Stimulated activated CD4-positive, alpha-beta T cell treated with anti-CD3 and anti-CD28 coated beads, Interleukin-15, amount 100 ng/mL, for 48 hours (primary cell): ENCODE measurements at places on chromosomes 2 and 18.

DNA sequence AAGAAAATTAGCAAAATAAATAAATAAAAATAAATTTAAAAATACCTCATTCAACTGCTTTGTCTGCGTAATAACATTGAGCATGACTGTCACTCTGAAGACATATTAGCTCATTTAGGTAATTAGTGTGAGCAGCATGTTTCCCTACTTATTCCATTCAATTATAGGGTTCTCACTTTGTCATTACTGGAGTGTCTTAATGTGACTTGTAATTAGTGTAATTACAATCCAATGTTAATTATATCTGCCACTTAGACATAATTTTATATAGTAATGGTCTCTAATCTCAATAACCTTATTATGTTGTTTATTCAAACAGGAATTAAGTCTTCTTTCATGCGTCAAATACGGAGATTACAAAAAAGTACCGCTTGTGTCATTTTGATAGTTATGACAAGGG, 893.9 kb upstream of the ACVR2A start:
- no peak for DNase-seq

DNA sequence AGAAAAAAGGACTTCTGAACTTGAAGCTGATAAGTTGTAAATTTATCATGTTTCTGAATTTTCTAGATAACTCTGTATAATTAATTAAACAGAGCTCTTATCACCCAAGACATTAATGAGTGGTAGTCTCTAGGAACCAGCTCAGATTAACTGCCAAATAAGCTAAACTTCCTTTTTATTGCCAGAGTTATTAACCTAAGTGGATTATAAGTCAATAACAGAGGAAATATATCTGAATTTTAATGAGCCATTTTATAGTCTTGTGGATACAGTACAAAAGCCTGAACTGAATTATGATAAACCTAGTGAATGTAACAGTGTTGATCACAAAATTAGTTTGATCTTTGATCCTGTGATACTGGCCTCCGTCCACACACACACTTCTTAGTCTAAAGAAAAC, 111.5 kb downstream of the COMMD1 start:
- no peak for DNase-seq

- no peak for DNase-seq
Measured at GRCh38 chr2:105915005-105915558, 170.4 kb downstream of the NCK2 start.

- DNase-seq, result no peak
Measured at GRCh38 chr2:144152817-144153271, 367.1 kb downstream of the ZEB2 start.

GRCh38 chr2:69175790-69176715, 163.1 kb downstream of the ANTXR1 start:
- no peak for DNase-seq

DNA sequence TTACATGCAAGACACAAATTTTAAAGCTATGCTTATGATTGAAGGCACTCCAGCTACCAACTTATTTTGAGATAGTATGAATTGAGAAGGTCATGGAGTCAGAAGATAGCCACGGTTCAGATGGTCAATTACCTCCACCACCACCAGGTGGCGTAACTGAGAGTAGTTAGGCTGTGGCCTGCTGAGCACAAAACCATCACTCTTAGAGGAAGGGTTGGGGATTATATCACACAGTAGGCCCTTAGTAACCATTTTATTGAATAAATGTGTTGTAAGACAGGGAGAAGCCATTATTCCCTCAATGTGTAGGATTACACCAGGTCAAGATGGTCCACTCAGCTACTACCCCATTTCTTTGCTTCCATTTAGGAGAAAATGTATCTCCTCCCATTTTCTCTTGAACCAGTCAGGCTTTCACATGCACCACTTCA, 18.8 kb downstream of the KLHL41 start:
- peak; percentile 48 for DNase-seq

DNA sequence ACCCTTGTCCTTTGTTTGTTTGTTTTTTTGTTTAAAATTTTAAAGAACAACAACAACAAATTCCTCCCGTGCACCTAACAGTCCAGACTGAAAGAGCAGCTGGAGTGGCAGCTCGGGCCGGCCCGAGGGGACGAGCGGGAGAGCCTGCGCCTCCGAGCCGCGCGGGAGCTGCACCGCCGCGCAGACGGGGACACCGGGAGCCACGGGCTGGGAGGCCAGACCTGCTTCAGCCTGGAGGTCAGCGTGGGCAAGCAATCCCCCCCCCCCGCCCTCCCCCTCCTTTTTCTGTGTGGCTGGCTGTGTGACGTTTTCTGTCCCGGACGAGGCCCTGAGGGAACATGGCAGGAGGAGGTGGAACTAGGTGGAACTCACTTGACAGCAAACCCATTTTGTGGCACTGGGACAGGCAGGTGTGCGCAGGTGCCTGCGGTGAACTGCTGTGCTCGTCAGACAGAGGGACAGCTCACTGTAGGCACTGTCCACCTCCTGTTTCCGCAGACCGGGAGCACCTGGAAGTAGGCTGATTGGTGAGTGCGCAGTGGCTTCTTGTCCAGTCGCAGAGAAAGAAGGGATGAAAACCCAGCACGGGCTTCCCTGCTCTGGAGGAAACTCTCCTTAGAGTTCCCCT, 80.6 kb downstream of the MTCL1 start:
- no peak for DNase-seq

- no peak for DNase-seq
Measured at GRCh38 chr2:72003124-72003523, 144.5 kb downstream of the CYP26B1 start.

- no peak for DNase-seq
Measured at GRCh38 chr2:79975791-79976565, 328.6 kb downstream of the LRRTM1 start.

DNA sequence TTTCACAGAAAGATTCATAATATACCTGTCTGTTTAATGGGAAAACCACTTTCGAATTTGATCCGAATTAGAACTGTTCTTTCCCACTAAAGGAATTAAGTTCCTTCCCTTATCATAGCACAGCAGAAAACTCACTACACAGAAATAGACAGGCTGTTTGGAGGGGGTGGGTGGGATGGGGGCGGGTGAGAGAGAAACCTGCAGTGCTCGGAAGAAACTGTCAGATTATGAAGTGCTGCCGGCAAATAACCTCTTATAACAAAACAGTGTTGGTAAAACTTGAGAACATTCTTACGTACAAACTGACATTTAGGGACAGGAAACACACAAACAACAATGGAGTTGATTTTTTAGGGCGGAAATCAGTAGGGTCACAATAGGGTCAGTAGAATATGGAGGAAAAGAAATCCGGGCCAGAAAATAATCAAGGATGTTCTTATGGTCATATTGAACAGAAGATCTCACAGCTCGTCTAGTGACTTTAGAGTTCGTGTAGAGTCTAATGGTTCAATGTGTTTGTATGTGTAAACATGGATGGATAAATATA, 756.0 kb upstream of the LRATD1 start:
- DNase-seq, result no peak

DNA sequence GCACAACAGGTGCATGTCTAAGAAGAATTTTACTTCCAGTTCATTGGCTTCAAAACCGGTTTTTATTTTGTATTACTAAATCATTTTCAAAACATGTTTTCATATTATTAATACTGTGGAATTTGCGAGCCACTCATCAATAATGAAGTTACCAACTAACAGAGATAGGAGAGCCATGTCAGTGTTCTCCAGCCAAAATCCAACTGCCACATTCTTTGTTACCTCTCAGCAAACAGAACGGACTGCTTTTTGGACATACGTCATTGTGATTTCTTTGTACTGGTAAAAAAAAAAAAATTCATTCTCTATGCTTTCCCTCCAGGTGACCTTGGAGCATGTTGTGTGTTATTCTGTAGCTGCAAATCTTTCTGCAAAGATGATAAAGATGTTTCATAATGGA, 414.2 kb upstream of the MMADHC start:
- DNase-seq, result no peak

GRCh38 chr18:77550625-77551024, 301.0 kb downstream of the GALR1 start:
- no peak for DNase-seq

DNA sequence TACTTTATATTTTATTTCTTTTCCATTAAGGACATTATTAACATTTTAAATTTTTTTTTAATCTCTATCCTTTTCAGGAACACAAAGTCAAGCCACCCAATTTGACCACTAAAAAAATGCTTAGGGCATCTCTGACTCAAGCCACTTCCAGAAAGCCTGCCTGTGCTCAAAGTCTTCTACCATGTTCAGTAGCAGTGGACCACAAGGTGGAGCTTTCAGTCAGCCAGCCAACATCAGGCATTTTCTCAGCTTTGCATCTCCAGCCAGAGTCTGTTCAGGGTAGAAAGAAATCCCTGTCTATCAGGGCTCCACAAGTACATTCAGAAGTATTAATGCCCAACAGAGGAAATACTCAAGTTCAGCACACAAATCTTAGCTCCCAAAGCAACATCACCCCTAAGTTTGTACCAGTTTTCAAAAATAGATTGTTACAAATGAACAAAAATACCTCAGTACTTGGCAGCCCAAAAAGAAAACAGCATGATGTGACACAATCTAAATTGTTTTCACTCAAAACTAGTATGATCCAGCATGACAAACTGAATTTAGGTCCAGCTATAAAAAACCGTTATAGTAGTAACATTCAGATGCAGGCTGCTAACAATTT, 37.6 kb downstream of the C18orf63 start:
- peak; percentile 28 for DNase-seq

GRCh38 chr2:25194576-25195122, 26.3 kb upstream of the POMC start:
- DNase-seq, result no peak

- DNase-seq, result no peak
Measured at GRCh38 chr18:60123031-60123430, 223.2 kb downstream of the PMAIP1 start.

GRCh38 chr2:172888714-172889669, 153.3 kb downstream of the RAPGEF4 start:
- DNase-seq, result no peak

- DNase-seq, result no peak
Measured at GRCh38 chr2:7169593-7169992, 252.4 kb downstream of the RNF144A start.

DNA sequence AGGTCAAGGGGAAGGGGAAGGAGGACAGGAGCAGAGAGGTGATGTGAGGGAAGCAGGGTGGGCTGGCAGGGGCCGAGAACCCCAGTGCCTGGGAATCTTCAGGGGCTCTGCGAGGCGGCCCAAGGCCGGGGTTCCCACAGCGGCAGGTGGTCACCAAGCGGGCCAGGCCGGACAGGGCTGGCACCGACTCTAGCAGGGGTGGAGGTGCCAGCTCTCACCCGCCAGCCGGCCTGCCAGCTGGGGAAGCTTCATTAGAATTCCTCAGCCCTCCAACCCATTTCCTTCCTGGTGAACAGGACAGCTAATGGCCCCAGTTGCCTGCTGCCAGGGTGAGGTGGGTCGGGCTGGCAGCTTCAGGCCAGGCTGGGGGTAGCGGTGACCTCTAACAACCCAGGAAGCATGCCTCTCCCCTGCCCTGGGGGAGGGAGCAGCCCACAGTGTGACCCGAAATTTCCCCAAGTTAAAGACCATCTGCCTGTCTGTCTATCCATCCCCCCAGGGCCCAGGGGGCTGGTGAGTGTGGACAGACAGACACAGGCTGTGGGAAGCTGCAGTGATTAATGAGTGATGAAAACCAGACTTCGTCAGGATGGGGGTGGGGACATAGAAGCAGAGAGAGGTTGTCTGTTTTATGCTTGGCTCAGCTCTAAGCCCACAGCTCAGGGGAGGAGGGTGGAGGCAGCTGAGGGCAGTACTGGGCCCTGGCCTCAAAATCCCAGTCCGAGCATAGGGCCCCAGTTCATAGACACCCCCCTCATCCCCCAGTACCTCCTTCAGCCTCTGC, 144.1 kb downstream of the ZFP36L2 start:
- DNase-seq, result no peak

DNA sequence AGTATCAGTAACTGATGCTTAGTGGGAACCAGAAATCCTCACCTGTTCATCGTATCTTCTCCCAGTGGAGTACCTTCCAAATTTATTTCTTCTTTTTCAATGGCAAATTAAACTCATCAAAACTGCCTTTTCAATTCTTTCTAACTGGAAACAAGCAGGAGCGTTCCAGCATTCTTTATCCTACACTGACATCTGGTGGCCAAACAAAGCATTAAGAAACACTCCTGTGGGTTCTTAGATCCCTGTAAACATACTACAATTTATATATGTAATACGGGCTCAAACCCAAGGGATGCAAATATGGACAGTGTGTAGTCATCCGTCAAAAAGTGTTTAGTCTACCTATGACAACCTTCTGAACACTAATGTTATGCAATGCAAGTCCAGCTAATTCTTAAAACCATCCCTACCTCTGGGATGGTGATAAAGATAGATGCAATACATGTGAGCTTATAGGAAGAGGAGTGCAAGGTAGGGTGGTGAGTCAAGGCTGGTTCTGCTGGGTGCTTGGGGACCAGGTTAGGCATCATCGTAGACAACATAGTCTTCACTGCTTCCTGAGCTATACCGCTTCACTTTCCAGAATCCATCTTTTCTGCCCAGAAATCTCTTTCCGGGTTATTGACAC, 375.0 kb downstream of the CTNNA2 start:
- no peak for DNase-seq

- DNase-seq, result no peak
Measured at GRCh38 chr2:208036357-208036756, 11.0 kb upstream of the PLEKHM3 start.

DNA sequence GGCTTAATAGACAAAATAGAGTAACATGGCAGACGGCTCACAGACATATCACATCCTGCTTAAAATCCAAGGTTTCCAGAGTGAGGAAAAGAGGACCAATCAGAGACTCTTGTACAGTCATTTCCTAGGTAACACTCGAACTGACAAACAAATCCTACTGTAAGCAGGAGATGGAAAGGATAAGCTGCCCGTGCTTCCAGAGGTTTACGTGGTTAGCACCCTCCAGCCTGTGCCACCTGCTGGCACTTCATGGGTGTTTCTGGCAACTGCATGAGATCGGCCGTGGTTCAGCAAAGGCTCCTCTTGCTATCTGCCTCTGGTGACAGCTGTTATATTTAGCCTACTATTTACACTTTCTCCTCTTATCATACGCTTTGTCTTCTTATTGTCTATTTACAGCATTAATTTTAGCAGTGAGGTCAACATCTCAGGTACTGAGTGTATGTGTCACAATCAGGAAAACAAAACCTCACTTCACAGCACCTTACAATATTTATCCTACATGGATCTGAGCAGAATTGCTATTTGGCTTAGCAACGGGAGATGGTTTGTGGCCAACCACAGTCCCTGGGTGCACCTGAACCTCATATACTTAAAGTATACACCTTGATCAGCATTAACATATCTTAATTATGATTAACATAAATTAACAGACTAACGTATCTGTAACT, 226.9 kb downstream of the TMEM163 start:
- DNase-seq, result no peak

GRCh38 chr2:69997015-69997830, 35.8 kb upstream of the ASPRV1 start:
- peak; percentile 25 for DNase-seq

DNA sequence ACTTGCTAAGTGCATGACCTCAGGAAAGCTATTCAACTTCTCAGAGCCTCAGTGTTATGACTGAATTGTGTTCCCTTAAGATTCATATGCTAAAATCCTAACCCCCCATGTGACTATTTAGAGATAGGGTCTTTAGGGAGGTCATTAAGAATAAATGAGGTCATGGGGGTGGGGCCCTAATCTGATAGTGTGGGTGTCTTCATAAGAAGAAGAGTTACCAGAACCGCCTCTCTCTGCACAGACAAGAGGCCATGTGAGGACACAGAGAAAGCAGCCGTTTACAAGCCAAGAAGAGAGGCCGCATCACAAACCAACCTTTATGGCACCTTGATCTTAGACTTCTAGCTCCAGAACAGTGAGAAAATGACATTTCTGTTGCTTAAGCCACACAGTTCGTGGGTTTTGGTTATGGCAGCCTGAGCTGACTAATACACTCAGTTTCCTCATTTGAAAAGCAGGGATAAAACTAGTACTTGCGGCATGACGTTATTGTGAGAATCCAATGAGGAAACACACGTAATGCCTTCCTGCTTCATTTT, 9.9 kb downstream of the SH2D6 start:
- no peak for DNase-seq
